ENCODE measurements at places on chromosomes 5 and 9.
A peak's percentile ranks its signal among the peaks of the same experiment; 100 is the strongest.

DNA sequence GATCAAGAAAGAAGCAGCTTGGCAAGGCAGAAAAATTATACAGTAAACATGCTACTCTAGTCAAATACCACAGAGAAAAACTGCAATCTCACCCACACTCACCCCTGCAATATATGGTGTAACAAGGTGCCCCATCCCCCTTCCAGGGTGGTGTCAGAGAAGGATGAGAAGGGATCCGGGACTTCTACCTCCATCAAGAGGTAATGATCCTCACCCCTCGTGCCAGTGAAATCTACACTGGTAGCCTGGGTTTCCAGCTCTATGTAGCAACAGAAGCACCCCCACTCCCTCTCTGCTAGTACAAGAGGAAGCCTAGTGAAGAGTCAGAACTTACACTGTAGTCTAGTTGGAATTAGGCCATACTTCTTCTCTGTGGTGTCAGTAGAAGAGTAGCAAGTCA lies 18.9 kb downstream of the SLCO4C1 start:
- no peak for DNase-seq

DNA sequence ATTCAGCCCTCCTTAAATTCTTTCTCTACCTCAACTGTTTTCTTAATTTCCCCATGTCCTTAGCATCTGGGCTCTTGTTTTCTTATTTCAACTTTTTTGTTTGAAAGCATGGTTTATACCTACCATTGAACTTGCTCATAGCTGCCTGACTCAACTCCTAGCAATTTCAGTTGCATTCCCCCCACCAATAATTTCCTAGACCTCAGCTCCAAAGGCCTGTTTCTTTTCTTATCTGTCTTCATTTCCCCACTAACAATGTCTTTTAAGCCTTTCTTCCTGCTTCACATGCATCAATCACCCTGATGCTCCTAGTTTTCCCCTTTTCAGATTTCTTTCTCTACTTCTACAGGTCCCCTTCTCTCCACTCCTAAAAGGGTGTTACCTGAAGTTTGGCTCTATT lies 129.7 kb upstream of the PDE4D start:
- DNase-seq = no peak

DNA sequence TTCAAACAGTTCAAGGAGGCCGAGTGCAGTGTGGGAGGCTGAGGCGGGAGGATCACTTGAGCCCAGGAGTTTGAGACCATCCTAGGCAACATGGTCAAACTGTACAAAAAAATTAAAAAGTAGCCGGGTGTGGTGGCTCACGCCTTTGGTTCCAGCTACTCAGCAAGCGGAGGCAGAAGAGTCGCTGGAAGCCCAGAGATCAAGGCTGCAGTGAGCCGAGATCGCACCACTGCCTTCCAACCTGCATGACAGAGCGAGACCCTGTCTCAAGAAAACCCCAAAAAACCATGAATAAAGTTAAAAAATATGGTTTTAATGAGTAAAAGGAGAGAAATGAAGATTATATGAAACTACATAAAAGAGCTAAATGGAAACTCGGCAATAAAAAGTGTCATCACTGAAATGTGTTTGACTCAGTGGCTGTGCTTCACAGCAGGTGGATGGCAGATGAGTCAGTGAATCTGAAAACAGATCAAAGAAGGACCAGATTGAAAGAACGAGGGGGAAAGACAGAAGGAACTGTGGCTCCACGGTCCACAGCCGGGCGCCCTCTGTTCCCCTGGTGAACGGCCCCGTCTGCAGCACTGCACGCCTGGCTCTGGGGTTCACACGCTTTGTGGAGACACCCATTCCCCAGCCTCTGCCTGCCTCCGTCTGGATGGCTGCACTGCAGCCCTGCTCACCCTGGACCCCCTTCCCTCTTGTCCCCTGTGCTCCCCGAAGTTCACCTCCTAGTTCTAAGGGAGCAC lies 25.1 kb downstream of the EXD3 start:
- DNase-seq = peak; percentile 69

GRCh38 chr5:170368586-170368985 lies 20.6 kb downstream of the KCNMB1 start:
- no peak for DNase-seq

- DNase-seq = no peak
Measured at GRCh38 chr9:82930116-82930515, 132.8 kb downstream of the RASEF start.

DNA sequence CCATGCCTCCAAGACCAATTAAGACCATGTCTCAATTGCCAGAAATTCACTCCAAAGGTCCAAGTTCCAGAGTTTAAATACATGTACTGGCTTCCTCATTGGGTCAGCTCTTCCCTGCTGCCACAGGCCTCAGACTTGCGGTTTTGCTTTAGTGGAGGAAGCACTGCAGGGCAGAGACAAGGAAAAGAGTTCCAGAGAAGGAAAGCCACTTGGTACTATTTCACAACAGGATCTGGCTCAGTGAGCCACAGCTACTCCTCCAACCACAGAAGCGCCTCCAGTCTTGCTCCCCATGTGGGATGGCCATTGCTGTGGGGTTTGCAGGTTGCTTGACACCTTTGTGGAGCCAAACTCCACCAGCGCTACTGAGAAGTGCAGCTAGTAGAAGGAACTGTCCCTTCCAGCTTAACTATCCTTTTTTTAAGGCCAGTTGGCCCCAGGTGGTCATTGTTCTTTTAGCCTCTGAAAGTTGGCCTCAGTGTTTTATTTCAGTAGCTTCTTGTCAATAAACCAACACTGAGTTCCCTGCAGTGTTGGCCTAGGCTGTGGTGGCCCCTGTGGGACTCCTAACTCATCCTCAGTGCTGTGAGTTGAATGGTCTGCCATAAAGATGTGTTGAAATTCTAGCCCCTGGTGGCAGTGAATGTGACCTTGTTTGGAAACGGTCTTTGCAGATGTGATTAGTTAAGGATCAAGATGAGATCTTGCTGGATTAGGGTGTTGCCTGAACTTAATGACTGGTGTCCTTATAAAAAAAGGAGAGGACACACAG lies 93.7 kb upstream of the DAP start:
- no peak for DNase-seq

GRCh38 chr5:140258016-140258415 lies 44.9 kb downstream of the PFDN1 start:
- no peak for DNase-seq
